Stimulated activated CD8-positive, alpha-beta memory T cell treated with anti-CD3 and anti-CD28 coated beads, Interleukin-4, amount 100 ng/mL, for 1 hour (primary cell): ENCODE measurements at places on chromosomes 4 and X.

GRCh38 chrX:19579485-19579884, 64.2 kb upstream of the MAP3K15 start:
- no peak for DNase-seq

DNA sequence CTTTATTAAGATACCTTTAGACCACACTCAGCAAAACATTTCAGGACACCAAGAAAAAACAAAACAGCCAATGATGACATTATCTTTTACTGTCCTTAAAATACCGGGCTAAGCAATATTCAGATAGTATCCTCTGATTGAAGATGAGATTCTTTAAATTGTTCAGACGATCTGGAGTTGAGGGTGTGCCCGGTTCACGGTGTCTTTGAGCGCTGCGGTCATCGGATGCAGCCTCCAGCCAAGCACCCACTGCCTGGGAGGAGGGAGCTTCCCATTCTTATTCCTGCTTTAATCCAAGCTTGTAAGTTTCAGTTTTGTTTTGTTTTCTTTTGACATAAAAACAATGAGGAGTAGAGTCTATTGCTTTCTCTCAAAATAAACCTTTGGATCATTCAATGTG, 14.1 kb downstream of the FAM149A start:
- DNase-seq, result no peak

- DNase-seq, result no peak
Measured at GRCh38 chr4:88734403-88734949, 36.8 kb upstream of the NAP1L5 start.

DNA sequence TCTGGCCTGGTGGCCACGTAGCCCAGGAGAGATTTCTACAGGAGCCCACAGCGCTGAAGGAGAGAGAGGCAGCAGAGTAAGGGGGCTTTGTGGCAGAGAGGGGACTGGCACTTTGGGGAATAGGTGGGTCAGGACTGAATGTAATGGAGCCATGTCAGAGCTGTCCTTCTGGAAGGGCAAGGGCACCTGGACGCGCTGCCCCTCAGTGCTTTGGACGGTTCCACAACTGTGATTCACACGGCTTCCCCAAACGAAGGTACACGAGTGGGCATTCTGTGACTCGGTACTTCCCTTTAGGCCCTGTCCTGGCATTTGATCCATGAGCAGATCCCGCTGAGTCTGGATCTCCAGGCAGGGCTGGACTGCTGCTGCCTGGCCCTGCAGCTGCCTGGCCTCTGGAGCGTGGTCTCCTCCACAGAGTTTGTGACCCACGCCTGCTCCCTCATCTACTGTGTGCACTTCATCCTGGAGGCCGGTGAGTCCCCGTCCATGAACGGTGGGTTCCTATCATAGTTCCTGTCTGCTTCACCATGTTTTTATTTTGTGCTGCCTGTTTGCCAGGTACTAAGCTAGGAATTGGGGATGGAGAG, 35.2 kb upstream of the MSANTD1 start:
- DNase-seq, result no peak

DNA sequence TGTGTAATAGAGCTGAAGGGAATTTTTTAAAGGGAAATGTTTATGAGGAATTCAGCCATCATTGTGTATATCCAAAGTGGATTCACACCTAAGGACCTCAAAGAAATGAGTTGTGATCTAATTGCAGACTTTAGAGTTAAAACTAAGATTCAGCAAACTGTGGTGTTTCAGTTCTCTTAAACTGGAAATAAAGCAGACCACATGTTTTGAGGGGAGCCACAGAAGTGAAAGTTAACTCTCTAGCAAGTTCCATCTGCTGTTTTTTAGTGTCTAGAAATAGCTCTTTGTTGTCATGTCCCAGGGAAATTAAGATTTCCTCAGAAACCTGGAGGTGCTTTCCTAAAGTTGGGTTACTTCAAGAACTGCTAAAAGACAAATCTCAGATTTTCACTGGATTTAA, 97.3 kb upstream of the DDX3X start:
- no peak for DNase-seq

DNA sequence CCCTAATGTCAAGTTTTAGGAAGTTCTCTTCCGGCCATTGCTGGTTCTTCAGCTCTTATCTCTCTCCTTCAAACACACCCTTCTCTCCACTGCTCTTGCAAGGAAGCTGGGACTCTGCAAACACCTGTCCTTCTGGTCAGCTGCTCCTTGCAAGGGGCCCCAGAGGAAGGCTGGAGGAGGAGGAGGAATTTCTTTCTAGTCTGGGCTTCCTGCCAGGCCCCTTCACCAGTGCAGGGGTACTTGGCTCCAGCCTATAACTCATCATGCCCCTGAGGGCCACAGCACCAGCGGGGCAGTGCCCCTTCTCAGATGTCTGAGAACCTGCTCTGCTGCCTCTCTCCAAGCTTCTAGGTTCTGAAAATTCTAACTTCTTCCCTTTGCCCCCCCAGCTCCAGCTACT, 46.7 kb downstream of the REELD1 start:
- DNase-seq, result no peak

GRCh38 chr4:11218692-11219091, 210.0 kb downstream of the HS3ST1 start:
- no peak for DNase-seq

DNA sequence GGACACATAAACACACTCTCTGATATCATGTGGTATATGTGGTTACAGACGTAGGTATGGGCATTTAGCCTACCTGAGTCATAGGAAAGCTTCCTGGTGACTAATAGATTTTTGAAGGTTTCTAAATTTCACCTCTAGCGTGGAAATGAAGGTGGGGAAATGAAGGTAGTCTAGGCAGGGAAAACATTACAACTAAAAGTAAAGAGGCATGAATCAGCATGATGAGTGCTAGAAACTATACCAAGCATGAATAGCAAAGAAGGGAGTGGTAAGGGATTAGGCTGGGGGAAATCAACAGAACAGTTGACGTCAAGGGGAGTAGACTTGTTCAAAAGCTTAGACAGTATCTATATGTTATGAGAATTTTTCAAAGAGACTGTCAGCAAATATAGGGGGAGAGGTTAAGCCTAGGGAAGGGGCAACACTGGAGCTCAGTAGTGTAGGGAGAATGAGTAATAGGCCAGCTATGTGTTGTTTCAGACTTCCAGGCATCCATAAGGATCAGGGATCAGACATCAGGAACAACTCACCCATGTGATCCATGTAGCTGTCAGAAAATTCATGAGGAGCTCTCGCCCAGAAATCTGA, 279.3 kb upstream of the DIPK2B start:
- DNase-seq, result no peak

DNA sequence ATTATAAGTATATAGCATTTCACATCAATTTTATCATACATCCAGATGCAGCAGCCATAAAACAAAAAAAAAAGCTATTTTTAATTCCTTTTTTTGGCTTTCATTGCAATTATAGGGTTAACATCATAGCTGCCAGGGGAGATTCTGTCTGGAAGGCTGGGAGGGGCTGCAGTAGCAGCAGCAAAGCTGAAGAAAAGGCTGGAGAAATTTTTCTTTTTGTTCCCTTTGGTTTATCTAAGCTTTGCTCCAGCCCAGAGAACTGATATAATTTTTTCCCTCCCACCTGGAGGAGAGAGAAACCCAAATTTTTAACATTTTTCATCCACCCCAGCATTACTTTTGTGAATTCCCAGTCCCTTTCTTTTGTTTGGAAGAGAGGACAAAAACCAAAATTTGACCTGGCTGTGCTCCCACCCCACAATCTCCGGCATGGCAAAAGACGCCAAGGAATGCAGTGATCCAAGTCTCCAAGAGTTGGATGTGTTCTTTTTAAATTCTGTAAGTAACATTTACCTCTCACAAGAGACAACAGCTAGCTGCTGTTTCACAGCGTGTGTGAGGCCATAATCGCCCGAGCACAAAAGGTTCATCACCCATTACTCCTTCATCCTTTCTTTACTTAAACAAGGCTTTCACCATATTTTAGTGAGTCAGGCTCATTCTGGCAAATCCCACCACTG, 25.1 kb upstream of the FAM156A start:
- no peak for DNase-seq

DNA sequence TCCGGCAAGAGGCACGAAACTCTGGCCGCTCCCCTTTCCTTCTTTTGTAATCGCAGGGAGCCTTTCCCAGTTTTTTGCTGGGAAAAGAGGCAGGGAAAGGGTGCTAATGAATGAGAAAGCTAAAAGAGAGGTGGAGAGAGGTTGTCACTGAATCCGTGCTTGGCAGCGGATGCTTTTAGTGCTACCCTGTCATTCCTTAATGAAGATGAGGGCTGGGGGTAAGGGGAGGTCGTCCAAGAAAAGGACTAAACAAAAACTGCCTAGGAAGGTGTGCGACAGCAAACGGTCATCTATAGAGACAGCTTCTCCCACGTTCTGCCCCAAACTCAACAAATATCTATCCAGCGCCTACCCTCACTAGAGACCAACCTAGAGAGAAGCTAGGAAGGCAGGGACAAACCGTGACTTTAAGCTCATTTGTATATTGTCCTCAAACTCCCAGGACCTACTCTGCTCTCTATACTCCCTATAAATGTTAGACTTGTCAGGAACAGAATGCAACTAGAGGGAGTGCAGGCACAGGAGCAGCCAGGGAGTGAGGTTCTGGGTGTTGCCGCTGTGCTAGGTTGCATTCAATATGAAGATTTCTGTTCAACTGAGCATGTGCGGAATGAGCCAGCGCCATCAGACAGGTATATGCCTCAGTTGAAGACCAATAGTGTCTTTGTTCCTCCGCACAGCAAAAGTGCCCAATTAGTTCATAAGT, 777 bp upstream of the CASK start:
- DNase-seq, result no peak

DNA sequence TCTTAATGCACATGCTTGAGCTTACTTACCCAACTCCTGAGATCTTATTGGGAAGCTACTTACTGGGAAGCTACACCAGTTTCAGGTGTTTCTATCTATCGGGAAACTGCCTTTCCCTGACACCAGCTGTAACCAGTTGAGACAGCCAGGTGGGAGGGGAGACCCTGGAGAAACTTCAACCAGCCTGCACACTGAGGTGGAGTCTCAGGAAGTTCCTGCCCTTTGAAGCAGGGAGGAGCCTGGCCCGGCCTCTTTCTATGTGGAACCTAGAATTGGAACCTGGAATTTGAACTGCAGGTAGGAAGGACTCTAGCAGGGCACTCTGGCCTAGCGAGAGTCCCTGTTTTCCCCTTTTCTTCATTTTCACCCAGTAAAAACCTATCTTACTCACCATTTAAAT, 425.8 kb upstream of the PABPC4L start:
- no peak for DNase-seq

GRCh38 chr4:140659943-140660700, 91.4 kb upstream of the UCP1 start:
- no peak for DNase-seq

- no peak for DNase-seq
Measured at GRCh38 chr4:182823576-182823975, 93.6 kb downstream of the DCTD start.

DNA sequence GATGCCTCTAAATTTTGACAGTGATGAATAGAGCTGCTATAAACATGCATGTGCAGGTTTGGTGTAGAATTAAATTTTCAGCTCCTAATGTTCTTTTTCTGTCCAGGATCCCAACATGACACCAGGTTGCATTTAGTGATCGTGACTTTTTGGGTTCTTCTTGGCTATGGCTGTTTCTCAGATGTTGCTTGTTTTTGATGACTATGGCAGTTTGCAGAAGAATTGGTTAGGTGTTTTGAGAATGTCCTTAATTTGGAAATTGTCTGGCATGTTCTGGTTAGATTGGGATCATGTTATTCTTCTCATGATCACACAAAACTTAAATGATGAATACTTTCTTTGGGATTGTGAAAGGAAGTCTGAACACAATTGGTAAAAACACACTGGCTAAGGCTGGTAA, 3.7 kb upstream of the FGFBP1 start:
- DNase-seq, result no peak

GRCh38 chrX:31199840-31200114, 127.9 kb upstream of the FTHL17 start:
- DNase-seq, result no peak
